Activated naive CD8-positive, alpha-beta T cell treated with anti-CD3 and anti-CD28 coated beads for 36 hours (primary cell): ENCODE measurements at places on chromosomes 7 and 10. TPM values are rescaled to one million over a fixed set of nuclear protein-coding genes. Genes with fewer than 3 reads are reported as not detected.

SEC23IP gene
- total RNA-seq = 79.8 TPM

AQP1 gene
- 0.10 TPM for total RNA-seq

DNA sequence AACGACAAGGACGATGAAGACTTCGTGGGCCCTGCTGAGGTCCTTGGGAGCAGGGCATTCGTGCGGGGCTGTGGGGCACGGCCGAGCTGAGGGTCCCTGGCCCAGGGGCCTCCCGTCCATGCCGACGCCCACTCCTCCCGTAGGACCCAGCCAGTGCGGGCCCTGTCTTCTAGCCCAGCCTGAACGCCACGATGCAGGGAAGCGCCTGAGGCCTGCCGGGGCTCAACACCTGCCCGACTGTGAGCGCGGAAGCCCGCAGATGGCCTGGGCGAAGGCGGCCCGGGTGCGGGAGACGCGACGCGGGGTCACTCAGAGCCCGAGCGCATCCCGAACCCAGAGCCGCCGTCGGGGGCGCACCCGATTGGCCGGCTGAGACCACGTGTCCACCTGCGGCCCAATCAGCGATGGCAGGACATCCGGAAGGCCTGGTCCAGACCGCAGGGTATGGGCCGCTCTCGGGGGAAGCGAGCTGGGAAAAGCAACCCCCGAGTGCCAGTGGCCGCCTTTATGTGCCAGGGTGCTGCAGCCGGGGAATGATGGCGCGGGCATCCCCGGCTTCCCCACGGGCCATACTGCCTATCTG, 151.0 kb downstream of the NRF1 start:
- H3K36me3 ChIP-seq = no peaks in the 10 kb centered on the region
- H3K27me3 ChIP-seq = peaks cover 4% of the 10 kb centered on the region
- DNase-seq = no peak
- no peak overlapping the region for H3K4me3 ChIP-seq
- H3K27ac ChIP-seq = no peak overlapping the region

- no peak overlapping the region for H3K4me3 ChIP-seq
- no peak for DNase-seq
- H3K36me3 ChIP-seq = no peaks in the 10 kb centered on the region
- no peaks in the 10 kb centered on the region for H3K4me1 ChIP-seq
- peaks cover 24% of the 10 kb centered on the region for H3K27me3 ChIP-seq
These were observed 112.2 kb upstream of the JCAD start for GRCh38 chr10:30171601-30172000.

DNA sequence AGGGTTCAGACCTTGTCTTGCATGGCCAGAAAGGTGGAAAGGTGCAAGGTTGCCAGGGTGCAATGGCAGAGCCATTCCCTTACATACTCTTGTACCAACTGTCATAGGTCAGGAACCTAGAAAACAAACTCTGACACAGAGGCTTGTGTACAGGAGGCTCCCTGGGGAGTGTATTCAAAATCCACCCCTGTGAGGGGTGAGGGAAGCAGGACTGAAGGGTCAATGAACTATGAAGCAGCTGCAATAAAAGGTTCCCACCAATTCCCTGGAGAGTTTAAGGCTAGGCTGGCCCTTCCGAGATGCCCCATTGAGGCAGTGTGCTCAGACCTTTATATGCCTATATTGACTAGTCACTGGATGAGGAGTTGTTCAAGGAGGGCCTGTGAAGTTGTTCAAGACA, 13.9 kb upstream of the CUZD1 start:
- H3K4me3 ChIP-seq = no peak overlapping the region
- no peaks in the 10 kb centered on the region for H3K27me3 ChIP-seq
- peaks cover 15% of the 10 kb centered on the region for H3K4me1 ChIP-seq
- no peak overlapping the region for H3K27ac ChIP-seq

GRCh38 chr7:91043186-91043585, 221.0 kb upstream of the FZD1 start:
- H3K36me3 ChIP-seq = no peaks in the 10 kb centered on the region
- H3K4me1 ChIP-seq = no peaks in the 10 kb centered on the region
- H3K27ac ChIP-seq = no peak overlapping the region

UCMA gene
- not detected for total RNA-seq

ANLN gene
- total RNA-seq = 38.6 TPM
